Activated gamma-delta T cell treated with anti-CD3 and anti-CD28 coated beads, Interleukin-2, amount 50 U/mL, for 16 hours (primary cell): ENCODE measurements at places on chromosomes 13 and 19.

DNA sequence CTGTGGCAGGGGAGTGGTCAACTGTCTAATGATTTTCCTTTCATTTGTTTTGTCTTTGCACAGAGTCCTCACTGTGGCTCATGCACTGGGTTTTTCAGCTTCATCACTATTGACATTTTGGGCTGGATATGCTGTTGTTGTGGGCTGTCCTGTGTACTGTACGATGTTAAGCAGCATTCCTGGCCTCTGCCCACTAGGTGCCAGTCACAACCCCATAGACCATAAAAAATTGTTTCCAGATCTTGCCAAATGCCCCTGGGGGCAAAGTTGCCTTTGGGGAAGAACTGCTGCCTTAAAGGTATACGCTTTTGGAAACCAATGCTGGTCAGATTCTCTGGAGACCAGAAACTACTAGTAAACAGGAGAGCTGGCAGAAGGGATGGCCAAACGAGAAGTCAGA lies 310.4 kb downstream of the SPRY2 start:
- DNase-seq, result no peak

GRCh38 chr13:71962735-71963134 lies 95.7 kb upstream of the DACH1 start:
- no peak for DNase-seq

DNA sequence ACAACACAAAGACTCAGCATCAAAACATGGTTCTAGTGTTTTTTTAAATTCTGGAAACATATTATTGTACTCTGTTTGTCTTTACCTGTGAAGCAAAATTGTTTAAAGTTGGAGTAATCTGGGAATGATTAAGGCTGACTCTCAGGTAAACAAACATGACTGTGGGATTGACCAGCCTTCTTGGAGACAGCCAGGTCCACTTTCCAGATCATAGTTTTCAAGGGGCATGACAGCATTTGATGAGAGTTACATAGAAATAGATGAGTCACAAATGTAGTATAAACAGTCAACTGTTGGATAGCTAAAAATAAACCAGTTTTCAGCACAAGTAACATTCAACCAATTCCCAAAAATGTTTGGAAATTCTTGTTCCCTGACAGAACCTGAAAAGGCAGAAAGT lies 1680.9 kb downstream of the OLFM4 start:
- DNase-seq, result no peak

GRCh38 chr19:4597975-4598671 lies 38.6 kb upstream of the SEMA6B start:
- peak; percentile 24 for DNase-seq

DNA sequence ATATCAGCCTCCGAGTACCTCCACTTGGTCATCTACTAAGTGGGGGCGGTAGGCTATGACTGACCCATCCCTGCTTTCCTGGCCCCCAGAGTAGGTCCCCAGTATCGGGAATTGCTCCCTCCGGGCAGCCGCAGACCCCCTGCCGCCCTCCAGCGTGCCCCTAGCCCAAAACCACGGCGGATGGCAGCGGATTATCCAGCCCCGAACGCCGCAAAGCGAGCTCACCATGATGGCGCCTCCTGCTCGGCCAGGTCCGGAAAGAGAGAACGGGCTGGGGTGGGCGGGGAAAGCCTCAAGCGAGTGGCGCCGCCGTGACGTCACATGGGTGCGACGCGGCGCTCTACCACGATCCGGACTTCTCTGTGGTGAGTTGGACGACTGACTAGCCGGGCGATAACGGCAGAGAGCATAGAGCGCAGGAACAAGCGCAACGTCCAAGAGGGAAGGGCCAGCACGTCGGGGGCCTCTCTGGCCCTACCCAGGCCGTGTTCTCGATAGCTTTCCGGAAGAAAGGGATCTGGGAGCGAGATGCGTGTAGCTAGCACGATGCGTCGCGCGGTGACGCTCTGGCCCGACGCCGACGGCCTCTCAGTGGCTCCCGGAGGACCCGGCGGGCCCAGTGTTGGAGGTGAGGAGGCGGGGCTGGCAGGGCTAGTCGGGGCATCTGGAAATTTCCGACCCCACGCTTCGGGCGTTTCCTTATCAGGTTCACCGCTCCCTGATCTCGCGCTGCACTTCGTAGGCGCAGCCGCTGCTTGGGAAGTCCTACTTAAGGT lies at the start of the genes RPL18 and SPHK2:
RPL18 (minus strand) TSS at position 263 of the 776 bp plus-strand sequence; CDS start at position 228, 35 bp downstream.
SPHK2 (plus strand) TSS at position 591 of the 776 bp plus-strand sequence. CDS start 1,009 bp downstream, outside the sequence.
- DNase-seq, result peak; percentile 95

- no peak for DNase-seq
Measured at GRCh38 chr19:4923276-4923747, 14.0 kb downstream of the UHRF1 start.

DNA sequence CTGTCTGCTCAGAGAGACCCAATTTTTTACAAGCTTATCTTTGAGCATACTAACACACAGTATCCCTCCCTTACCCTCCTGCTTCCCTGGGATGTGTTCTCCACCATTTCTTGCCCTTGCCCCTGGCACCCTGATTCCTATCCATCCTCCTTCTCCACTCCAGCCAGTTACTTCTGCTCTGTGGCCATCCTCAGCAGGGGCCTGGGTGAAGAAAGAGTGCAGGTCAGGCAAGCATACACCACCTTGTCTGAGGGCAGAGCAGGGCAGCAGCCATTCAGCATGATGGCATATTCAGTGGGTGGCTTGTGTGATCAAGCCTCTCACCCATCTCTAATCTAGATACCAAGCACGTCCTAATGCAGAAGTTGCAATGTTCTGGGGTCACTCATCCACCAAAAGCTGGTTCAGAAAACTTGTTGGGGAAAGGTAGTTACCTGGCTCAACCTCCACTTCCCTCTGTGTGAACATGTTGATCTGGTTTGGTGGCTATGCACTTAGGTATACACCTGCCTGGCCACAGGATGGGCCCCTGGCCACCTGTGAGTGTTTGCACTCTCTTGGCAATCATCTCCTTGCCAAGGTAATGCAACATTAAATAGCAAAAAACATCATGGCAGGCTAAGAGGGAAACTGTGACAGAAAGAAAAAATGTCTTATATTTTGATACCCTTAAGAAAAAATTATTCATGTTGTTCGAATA lies 900.3 kb upstream of the MIR17HG start:
- DNase-seq, result no peak
